Right hindlimb (tissue), 1 donor: ENCODE measurements at places on chromosomes 16 and 17.
A peak's percentile ranks its signal among the peaks of the same experiment; 100 is the strongest.

DNA sequence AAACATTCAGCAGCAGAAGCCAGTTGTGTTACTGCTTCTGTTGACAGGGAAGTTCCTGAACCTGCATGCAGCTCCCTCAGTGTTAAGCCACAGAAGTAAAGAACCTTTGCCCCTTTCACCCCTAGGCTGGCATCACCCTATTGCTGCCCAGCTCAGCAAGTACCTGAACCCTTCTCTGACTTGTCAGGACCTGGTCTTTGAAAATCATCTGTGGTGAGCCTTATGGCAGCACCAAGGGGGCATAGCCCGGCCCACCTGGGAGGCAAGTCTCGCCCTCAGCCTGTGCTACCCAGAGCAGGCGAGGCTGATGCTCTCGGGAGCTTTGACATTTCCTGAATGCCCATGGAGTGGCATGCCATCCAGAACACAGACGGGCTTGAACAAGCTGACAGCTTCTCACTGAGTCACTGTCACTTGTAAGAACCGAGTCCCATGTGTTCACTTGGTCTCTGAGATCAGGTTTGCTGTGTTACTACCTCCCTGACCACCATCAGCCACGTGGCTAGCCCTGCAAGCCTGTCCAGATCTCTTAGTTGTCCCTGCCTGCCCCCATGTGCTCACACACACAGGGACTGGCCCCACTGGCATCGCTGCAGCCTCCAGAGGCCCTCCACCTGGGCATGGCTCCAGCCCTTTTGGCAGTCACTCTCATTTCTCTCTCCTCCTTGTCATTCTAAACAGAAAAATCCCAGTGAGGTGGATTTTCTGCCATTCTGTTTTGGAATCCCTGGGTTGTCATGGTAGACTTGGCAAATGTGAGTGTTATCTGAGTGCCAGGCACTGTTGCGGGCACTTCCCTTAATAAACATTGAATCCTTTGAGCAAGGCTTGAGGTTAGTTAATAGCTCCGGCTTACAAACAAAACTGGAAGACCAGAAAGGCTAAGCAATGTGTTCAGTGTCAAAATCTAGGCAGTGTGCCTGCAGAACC, 2.9 kb upstream of the CARMIL2 start:
- peak; percentile 55 for DNase-seq

GRCh38 chr17:41618341-41619035, 5.9 kb downstream of the KRT17 start:
- DNase-seq = no peak

DNA sequence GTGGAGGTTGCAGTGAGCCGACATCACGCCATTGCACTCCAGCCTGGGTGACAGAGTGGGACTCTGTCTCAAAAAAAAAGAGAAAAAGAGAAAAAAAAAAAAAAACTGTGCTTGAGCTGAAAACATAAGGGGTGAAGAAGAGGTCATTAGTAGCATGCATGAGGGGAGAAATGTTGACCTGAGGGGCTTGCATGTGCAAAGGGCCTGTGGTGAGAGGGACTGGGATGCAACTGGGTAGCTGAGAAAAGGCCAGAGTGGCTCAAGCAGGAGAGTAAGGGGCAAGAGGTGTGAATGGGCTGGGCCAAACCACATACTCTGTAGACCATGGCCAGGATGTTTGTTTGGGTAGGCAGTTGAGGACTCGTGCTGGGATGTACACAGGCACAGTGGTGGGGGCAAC, 3.4 kb downstream of the KIF19 start:
- no peak for DNase-seq

- no peak for DNase-seq
These were observed 79.0 kb upstream of the CDH11 start for GRCh38 chr16:65200857-65201256.

- no peak for DNase-seq
These were observed 2.8 kb upstream of the PITPNM3 start for GRCh38 chr17:6558932-6559752.

DNA sequence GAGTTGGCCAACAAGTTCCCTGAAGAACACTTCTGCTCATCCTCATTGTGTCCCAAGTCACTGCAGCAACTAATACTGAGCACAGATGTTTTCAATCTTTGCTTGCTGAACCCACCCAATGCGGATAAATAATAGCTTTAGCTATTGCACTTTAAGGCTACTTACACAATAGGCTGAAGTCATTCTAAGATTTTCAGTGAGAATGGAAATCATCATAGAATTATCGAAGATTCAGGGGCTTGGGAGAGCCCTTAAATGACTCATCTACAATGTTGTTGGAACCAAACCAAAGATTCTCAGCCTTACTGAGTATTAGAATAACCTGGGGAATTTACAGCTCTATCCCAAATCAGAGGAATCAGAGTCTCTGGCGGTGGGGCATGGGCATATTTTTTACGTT, 51.2 kb downstream of the SYCE1L start:
- DNase-seq = no peak

- no peak for DNase-seq
These were observed 3.3 kb downstream of the ORMDL3 start for GRCh38 chr17:39923836-39924690.

DNA sequence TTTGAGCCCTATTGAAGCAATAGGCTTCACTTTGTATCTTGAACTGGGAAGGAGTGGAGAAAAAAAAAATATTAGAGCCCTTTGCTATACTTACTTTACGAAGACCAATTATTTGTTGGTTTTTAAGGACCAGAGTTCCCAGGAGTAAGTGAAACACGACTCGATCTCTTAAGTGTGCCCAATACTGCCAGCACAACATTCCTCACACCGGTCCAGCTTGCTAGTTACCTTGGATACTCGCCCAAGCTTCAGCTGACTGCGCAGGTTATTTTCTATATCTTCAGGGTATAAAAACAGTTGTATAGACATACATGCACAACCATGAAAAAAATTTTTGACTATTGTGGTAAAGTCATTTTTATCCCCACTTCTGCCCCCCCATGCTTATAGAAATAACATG, 72.1 kb downstream of the RPTOR start:
- DNase-seq = no peak

GRCh38 chr16:407253-407652, 5.6 kb downstream of the DECR2 start:
- no peak for DNase-seq

DNA sequence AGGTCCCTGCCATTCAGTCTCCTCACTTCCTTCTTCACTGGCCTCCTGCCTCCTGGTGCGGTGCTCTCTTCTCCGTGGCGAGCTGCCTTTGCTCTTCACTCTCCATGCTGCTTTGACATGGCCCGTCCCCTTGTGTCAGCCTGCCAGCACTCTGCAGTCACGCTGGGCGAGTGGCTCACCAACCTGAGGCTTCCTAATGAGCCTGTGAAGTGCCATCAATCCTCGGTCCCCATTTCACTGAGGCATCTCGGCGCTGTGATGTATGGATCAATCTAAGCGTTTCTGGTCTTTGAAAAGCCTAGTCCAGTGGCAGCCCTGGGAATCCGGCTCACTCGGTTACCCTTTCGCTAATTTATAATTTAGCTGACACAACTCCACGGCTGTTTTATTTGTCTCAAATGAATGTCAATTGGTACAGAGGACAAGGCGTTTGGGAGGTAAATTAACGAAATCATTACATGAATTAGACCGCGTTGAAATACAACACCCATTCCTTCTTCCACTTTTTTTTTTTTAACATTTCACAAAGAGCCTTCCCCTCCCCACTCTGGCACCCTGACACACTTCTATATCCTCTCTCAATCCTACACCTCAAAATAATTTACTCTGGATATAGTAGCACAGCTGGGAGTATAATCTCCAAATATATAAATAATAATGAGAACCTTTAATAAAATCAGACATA, 610.7 kb downstream of the TMEM114 start:
- DNase-seq = no peak

GRCh38 chr16:46949241-46949892, 24.1 kb downstream of the DNAJA2 start:
- no peak for DNase-seq

DNA sequence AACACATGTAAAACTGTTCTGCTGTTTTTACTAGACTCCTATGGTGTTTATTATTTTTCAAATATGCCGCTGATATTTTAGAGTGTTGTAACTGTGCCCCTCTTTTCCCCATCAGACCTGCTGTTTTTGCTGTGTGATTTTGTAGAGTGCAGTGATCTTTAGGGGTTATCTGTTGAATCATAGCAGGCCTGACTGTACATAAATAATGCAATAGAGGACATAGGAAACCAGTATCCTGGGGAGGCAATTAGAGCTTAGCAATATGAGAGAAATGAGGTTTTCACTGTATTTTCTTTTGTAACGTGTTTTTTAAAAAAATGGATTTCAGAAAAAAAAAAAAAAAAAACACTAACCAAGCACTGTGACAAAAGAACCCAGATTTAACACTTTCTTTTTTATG, 662.2 kb downstream of the TOX3 start:
- no peak for DNase-seq

- DNase-seq = no peak
These were observed 65.3 kb downstream of the SLC39A11 start for GRCh38 chr17:73027130-73027741.

DNA sequence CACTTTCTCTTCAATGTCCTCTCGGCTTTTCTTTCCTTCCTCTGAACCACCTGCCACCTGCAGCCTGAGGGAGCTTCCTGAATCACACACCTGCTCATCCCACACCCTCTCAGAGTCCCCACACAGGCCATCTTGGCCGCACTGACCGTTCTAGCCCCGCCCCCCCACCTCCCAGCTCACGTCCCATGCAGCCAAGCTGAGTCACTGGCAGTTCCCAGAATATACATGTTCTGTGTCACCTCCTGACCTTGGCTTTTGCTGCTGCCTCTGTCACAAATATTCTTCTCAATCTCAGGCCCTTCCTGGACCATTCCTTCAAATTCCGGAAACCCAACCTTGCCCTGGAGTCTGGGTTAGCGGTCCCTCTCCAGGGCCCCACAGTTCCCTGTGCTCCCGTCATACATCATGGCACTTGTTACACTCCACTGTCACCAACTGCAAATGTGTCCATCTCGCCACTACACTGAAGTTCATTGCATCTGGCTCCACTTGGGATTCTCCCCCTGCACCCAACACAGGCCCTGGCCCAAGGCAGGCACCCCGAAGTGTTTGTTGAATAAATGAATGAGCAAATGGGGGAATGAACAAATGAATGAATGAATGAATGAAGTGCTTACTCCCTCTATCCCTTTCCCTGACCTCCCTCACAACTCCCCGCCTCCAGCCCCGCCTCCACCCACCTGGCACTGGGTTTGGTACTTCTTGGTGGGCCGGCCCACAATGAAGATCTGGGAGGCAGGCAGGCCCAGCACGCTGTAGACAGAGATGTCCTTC, 12.8 kb downstream of the PIMREG start:
- no peak for DNase-seq

GRCh38 chr17:53142890-53143289, 679.8 kb upstream of the KIF2B start:
- DNase-seq = no peak

DNA sequence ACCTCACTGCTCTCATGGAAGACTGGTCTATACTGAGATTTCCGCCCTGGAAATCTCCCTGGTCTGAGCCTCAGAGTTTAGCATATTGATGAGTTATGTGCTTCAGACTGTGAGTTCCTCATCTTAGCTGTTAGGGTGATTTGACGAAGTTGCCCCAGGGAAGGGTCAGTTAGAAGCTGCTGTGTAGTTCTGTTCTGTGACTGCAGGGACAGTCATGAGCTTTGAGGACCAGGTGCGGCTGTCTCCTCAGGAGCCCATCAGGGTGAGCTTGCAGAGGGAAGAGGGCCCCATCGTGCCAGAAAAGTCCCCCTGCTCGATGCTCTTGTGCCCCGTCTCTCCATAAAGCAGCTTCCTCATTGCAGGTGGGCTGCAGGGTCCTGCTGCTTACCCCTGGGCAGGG, 28.3 kb upstream of the IL17C start:
- DNase-seq = no peak

- DNase-seq = no peak
These were observed 78.6 kb upstream of the CA10 start for GRCh38 chr17:52237151-52237550.

GRCh38 chr16:1667271-1667670, 10.8 kb upstream of the JPT2 start:
- DNase-seq = no peak

- peak; percentile 33 for DNase-seq
These were observed 496.9 kb upstream of the C16orf82 start for GRCh38 chr16:26569793-26570192.

DNA sequence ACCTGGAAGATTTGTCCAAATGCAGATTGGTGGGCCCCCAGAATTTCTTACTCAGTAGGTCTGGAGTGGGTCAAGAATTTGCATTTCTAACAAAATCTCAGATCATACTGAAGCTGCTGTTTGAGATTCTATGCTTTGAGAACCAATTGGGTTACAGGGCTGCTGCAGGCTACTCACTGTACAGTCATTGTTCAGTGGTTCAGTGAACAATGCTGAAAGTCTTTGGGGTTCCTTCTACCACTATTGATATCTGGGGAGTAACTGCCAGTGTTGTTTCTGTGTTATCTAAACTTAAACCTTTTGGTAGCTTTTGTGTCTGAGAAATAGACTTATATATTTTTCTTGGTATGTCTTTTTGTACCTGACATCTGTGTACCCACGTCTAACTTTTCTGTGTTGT, 187.5 kb downstream of the TANC2 start:
- no peak for DNase-seq

DNA sequence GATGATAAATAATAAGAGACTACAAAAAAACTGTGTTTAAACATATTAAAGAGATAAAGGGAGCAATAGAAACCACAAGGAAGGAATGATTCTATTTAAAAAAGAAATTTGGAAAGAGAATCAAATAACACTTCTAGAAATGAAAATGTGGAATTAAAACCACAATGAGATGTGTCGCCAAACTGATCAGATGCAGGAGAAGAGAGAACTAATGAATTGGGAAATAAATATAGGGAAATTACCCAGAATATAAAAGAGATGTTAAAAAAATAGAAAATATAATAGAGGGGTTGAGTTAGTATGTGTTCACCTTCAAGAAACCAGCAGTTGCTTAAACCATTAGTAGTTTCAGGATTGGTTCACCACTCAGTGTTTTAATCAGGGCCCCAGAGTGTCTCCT, 48.7 kb upstream of the ADORA2B start:
- no peak for DNase-seq

- no peak for DNase-seq
These were observed 37.5 kb downstream of the SDR42E1 start for GRCh38 chr16:81973737-81974136.

DNA sequence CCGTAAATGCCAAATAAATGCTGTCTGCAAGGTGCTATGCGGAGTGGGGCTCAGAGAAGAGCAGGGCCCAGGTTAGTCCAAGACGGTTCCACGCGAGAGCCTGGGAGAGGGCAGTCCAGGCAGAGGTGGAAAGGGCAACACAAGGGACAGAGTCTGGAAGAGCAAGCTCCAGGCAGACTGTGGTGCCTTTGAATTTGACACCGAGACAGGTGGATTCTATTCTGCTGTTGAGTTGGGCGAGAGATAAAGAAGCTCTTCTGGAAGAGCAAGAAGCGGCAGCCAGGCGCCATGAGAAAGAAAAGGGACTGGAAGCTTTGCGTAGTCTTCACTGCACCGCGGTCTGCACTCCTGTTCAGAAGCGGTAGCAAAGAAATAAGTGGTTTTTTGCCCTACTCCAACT, 55.6 kb downstream of the CYTH1 start:
- DNase-seq = no peak

- no peak for DNase-seq
These were observed 9.6 kb downstream of the SDK2 start for GRCh38 chr17:73634629-73635028.
